ENCODE measurements at places on chromosomes 4 and X.

- peak; percentile 67 for DNase-seq
These were observed 78.6 kb downstream of the CAMK2D start for GRCh38 chr4:113682730-113683537.

- no peak for DNase-seq
These were observed 78.9 kb upstream of the SLC4A4 start for GRCh38 chr4:71259911-71260331.

DNA sequence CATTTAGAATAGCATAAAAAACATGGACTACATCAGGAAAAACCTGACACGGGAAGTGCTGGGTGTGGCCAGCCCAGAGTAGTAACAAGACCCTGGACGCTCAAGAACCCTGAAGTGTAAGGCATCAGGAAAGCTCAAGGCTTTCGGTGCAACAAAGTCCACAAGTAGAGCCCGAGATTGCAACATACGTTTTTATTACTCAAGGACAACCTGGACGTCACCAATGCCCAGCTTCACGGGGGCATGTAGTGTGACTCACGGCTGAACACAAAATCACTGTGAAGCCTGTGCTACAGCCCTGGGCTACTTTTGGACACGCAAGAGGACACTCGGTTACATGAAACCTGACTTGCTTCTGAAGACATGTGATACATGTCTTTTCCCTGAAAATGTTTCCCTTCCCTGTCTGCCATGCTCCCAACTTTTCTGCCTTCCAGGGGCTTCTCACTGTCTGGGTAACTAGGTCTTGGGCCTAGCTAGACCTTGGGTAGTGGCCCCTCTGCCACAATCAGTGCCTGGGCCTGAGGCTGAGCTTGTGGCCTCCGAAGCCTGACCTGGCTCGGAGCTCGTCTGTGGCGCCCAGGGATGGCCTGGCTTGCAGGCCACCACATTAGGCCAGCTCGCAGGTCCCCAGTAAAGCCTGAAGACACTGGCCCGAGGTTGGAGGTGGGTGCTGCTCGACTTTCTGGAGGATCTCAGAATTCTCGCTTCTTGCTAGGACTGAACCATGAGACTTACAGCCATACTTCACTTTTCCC is 9.2 kb downstream of the IRAK1 start:
- no peak for DNase-seq

DNA sequence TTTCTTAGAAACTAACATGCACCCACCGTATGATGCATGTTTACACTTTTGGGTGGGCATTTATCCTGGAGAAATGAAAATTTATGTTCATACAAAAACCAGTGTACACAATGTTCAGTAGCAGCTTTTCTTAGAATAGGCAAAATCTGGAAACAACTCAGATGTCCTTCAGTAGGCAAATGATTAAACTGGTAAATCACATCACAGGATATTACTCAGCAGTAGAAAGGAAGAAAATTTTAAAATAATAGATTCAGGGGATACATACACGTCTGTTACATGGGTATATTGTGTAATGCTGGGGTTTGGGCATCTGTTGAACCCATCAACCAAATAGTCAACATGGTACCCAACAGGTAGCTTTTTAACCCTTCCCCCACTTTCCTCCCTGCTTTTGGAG is 25.2 kb upstream of the HSPA4L start:
- no peak for DNase-seq

DNA sequence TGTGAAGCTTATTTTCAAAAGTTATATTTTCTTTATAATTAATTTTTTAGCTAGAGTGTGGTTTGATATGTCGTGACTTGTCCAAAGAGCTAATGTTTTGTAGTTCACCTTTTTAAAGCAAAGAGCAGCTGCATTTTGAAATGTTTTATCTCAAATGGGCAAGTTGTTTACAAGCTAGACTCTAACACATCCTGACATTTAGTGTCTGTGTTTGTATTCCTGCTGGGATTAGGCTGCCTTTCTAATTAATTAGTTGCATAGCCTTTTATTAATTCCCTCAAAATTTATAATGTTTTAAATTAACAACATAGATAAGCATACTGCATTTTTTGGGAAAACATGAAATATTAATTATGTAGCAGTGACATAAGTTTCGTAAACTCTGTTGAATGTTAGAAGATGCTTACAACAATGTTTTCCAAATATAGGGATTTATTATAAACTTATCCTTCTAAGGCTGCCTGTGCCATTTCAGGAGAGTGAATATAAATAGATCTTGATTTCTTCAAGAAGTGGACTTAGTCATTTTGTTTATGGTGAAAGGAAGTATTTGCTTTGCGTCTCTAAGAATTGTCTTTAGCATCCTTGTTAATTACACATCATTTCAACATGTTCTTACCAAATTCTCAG is 37.7 kb upstream of the NUDT6 start:
- DNase-seq = no peak

DNA sequence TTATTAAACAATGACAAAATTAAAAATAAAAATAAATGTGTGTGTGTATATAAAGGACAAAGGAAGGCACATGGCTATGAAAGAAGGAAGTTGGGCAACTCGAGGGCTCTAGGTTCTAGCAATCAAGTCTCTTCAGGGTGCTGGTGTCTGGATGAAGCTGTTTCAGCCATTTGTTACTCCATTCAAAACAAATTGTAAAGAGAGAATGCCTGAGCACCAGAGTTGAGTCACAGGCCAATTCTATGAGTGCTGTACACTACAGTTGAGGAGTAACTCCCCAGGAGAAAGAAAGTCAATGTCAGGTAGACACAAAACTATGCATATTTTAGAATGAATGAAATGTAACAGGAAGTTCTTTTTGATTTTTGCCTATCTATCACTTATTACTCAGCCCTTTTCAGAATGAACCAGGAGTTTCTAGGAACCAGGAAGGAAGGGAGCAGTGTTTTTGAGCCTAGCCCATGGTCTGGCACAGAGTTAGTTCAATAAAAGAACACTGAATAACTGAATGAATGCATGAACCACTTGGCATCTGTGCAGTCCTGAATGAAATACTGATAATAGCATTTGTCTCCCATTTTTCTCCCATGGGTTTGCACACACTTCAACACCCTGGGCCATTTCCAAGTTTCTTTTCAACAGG is 151.7 kb upstream of the CPEB2 start:
- no peak for DNase-seq

DNA sequence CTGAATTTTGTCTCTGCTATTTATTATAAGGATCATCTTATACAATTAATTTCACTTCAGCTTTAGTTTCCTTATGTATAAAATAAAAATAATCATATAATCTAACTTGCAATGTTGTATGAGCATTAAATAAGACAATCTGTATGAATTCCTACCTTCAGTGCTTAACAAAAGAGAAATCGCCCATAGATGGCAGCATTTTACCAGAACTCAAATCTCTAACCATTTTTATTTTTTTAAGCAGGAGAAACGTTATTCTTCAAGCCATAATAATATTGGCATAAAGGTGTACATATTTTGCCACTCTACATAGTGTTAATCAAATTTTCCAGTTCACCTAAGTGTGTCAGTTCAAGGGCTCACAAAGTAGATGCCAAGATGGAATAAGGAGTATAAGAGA is 78.8 kb downstream of the TMEM47 start:
- peak; percentile 35 for DNase-seq

- DNase-seq = no peak
These were observed 25.0 kb upstream of the TMEM154 start for GRCh38 chr4:152704788-152705187.

GRCh38 chrX:19440713-19441112 is 74.6 kb downstream of the MAP3K15 start:
- DNase-seq = peak; percentile 21

DNA sequence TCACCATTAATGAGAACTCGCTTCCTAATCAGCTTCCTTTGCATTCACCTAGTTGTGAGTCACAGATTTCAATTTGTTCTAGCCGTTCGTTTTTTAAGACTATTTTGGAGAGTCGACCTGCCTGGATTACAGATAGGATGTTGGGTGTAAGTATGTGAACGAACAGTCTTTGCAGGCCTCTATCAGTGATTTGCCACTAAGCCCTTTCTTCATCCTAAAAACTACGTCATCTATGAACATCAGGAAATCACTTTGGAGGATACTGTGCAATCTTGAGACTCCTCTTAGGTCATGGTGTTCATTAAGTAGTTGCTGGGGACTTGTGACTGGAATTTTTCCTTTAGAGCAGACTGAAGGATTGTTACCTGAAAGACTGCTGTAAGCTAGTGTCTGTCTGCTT is 1.1 kb downstream of the POLA1 start:
- DNase-seq = peak; percentile 11

GRCh38 chrX:2237976-2238375 is 262.8 kb downstream of the DHRSX start:
- no peak for DNase-seq

GRCh38 chr4:154064244-154064643 is 275.4 kb upstream of the SFRP2 start:
- no peak for DNase-seq

DNA sequence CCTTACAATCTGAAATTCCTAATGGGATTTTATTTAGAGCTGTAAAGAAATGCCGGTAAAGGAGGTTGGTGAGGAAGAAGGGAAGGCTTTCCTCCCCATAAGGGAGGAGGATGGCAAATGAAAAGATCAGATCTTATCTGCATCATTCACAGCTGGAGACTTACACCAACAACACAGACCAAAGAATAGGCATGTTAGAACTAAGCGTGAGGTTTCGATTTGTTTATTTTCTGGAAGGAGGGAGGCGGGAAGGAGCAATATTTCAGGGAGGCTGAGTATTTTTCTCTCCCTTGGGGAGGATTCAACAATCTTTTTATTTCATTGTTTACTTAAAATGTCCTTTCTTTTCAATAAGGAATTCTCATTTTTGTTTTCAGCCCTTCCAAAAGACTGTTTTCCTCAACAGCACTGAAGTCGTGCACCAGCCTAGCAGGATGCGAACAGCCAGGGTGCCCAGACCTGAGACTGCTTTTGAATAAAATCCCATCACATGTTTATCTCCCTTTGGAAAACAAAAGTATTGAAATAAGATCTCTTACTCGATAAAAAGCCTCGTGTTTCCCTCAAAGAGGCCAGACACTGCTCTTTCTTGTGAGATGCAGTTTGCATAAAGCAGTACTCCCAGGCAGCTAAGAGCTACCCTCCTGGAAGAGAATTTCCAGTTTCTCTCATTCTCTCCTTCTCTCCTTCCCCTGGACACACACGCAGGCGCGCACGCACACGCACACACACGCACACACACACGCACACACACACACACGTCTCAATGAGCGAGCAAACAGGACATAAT is 236.1 kb downstream of the MGST2 start:
- peak; percentile 39 for DNase-seq

DNA sequence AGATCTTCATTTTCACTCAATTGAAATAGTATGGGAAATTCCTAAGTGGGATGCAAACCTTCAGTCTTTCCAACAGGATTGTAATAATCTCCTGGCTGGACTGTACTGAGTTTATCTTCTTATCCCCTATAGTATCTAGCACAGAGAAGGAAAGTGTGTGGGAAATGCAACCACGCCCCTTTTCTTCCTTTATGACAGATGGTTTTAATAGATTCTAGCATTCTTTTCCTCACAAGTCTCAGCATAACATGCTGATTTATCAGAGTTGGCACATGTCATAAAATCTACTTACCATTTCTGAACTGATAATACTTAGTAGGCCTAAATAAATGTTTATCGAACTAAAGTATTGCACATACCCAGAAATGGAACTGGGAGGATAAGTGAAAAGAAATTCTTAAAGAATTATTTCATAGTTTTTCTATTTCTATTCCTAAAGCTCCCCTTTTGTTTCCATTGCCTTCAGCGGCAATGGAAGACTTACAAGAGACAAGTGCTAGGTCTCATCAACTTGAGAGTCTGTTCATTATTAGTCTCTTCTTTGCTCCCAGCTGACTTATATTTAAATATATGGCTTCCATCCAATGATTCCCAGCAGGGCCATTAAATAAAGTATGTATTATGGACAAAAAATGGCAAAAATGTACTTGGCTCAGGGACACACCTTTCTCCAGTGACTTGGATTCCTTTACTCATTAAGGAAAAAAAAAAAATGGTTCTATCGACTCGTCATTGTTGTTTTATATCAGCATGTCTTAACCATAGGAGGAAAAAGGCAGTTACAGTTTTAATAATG is 484.5 kb downstream of the IL1RAPL1 start:
- peak; percentile 0 for DNase-seq

- DNase-seq = peak; percentile 97
These were observed 290.6 kb upstream of the BOD1L1 start for GRCh38 chr4:13918110-13918509.

GRCh38 chr4:40622913-40623312 is 6.8 kb downstream of the RBM47 start:
- DNase-seq = no peak

- no peak for DNase-seq
These were observed 64.6 kb upstream of the TRPC5 start for GRCh38 chrX:112147206-112147605.

GRCh38 chr4:150826306-150826705 is 188.8 kb downstream of the LRBA start:
- DNase-seq = no peak

GRCh38 chr4:188691811-188692210 is 552.6 kb downstream of the TRIML1 start:
- peak; percentile 10 for DNase-seq

GRCh38 chrX:1434871-1435240 is 17.9 kb downstream of the ASMTL start:
- DNase-seq = no peak

- DNase-seq = no peak
These were observed 5.1 kb downstream of the PSAPL1 start for GRCh38 chr4:7429601-7430078.

GRCh38 chr4:15144967-15145295 is 142.7 kb downstream of the CPEB2 start:
- DNase-seq = no peak

GRCh38 chrX:47683829-47684205 is 24.8 kb upstream of the UXT start:
- peak; percentile 10 for DNase-seq

GRCh38 chrX:28610746-28611145 is 23.5 kb downstream of the IL1RAPL1 start:
- no peak for DNase-seq

DNA sequence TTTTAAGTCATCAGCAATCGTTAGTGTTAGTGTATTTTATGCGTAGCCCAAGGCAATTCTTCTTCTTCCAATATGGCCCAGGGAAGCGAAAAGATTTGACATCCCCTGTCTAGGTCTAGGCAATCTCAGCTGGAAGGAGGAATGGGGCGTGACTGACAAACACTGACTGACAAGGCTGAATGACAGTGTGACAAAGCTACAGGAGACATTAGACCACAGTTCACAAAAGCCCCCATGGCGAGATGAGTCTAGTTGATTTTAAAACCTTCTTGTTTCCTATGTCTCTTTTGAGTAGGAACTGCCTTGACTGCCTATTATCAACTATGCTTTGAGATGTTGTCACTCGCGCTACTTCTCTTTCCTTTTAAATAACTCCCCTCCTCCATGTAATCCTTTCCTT is 42.3 kb downstream of the QRFPR start:
- DNase-seq = no peak

GRCh38 chr4:71558248-71558647 is 219.4 kb downstream of the SLC4A4 start:
- DNase-seq = no peak

DNA sequence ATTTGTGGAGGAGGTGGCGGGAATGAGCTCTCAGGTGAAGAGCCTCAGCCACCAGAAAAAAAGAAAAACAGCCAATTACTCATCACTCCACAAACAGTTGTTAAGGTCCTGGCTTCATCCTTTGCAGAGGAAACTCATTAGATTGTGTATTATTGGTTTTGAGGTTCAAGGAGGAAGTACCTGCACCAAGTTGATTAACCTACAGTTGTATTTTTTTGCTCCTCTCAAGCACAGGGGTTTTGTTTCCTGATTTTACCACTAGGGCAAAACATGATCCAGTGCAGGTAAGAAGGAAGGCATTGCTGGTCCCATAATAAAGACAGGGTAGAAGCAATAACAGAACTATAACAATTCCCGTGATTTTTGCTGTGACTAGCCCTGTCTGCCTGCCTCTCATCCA is 84.0 kb upstream of the QRFPR start:
- DNase-seq = no peak

- peak; percentile 61 for DNase-seq
These were observed 8.3 kb upstream of the ASB5 start for GRCh38 chr4:176277162-176277904.
